ENCODE measurements at places on chromosomes 16 and 17.

DNA sequence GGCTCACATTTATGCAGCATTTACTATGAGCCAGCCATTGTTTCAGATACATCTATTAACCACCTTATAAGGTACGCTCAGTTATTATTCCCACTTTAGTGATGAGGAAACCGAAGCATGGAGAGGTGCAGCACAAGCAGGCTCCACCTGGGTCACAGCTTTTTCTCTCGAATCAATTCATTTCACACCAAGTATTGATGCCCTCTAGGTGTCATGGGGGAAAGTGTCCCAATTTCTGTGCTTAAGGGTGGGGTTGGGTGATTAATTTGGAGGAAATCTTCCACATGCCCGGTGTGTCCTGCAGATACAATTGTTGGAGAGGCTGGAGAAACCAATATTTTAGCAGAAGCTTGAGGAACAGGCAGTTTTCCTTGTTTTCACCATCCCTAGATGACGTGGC, 62.7 kb upstream of the DNAJA2 start:
- DNase-seq = no peak

- no peak for DNase-seq
Observed at GRCh38 chr16:56608876-56609462, 585 bp downstream of the MT2A start.

DNA sequence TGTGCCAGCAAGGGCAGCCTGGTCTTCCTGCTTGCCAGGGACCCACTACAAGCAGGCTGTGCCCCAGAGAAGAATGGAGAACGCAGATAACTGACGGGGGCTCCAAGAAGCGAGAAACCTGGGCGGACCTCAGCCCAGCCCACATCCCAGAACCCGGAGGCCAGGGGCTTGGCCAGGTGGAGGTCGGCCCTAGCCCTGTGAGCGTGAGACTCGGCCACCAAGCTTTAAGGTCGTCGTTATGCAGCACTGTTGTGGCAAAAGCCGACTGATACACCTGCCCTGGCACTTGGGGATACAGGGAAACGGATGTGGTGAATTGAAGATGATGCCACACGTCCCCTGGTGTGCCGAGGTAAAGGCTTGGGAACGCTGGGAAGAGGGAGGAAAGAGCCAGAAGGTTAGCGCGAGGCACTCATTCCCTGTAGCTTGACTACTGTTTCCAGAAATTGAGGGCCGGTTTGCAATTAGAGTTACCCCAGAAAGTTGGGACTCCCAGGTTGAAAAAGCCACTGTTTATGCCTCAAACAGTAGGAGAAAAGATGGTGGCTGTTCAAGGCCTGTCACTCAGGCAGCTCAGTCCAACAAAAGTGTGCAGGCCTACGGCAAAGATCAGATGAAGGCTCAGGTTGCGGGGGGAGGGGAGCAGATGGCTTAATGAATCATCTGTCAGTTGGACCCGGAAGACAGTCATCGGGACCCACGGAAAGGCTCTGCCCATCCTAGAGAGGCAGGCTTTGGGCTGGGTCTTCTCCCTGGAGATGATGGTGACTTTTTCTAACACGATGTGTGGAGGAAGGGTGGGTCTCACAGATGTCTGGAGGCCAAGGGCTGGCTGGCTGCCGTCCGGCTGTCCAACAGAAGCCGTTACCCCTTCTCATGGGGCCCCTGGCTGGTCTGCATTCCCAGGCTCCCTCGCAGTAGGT, 45.6 kb upstream of the BAHCC1 start:
- DNase-seq = no peak

GRCh38 chr17:34719569-34719968, 140.2 kb downstream of the TMEM132E start:
- no peak for DNase-seq

DNA sequence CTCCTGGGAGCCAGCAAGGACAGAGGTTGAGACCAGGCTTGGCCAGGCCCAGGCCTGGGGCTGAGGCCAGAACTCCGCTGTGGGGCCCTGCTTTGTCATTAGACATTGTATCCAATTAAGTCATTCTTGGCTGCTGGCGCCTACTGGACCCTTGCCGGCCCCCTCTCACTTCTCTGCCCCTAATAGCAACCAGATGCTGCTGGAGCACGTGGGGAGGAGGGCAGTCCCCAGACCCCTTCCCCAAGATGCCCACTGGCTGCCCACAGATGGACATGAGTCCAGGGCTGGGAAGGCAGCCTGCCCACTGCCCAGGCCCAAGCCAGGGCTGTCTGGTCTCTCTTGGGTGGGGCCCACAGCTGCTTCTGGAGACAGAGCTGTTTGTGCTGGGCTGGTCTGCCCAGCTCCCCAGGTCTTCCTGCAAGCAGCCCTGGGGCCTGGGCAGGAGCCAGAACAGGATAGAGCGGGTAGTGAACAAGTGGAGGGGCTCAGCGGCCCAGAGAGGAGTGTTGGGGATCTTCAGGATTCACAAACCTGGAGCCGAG, 7.8 kb downstream of the PLXDC1 start:
- no peak for DNase-seq

DNA sequence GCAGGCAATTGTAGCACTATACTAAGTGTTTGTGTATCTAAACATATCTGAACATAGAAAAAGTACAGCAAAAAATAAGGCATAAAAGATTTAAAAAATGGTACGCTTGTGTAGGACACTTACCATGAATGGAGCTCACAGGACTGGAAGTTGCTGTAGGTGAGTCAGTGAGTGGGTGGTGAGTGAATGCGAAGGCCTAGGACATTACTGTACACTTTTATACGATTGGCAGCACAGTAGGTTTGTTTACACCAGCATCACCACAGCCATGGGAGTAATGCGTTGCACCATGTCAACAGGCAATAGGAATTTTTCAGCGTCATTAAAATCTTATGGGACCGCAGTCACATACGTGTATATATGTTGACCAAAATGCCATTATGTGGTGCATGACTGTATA, 45.6 kb downstream of the DNAH9 start:
- DNase-seq = no peak

DNA sequence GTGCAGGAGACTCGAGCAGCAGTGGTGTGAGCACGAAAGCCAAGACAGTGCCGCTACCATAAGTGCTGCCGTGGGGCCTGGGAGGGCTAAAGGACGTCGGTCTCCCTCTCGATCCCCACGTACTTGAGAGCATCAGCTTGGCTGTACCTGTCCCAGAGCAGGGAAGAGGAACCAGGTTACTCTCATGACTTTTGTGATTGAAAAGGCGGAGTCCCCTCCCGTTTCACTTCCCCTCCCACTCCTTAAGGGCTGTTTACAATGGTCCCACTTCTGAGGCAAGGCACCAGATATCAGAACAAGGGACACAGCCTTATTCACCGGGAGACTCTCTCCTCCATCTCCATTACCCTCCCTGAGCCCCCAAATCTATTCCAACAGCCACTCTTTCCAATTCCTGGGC, 20.1 kb downstream of the CNTNAP1 start:
- no peak for DNase-seq

DNA sequence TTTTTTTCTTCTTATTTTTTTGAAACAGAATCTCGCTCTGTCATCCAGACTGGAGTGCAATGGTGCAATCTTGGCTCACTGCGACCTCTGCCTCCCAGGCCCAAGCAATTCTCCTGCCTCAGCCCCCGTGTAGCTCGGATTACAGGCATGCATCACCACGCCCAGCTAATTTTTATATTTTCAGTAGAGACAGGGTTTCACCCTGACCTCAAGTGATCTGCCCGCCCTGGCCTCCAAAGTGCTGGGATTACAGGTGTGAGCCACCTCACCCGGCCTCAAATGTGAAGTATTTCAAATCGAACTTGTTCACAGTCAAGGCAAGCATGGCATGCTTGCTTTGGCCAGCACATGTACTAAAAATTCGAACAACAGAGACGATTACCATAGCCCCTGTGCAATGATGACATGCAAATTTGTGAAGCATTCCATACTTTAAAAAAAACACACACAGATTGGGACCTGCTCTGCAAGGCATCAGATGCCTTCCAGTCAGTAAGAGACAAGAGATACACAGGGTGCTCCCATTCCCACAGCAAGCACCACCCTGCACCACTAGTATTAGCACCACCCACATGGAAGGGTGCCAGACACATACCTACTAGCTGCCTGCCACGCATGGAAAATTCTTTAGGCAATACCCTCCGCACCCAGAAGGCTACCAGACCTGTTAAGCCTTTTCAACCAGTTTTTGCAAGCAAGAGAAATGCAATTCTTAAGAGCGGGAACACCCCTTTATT, 47.2 kb downstream of the ANKRD11 start:
- no peak for DNase-seq

DNA sequence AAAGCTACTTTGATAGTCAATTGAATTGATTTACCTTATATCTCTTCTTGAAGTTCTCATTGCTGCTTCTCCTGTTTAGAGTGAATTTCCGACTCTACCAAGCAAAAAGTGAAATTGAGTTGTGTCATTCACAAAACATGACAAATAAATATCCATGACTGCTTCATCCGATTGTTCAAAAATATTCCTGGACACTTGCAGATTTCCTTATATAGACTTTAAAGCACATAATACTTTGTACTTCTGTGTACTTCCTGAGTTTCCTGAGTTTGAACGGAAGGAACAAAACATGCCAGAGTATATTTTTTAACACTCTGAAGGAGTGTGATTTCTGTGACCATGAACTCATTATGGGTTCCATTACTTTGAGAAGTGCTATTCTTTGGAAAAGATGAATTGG, 20.5 kb upstream of the VAT1L start:
- no peak for DNase-seq

- peak; percentile 68 for DNase-seq
Observed at GRCh38 chr17:77494664-77495435, 354.1 kb downstream of the SEC14L1 start.

DNA sequence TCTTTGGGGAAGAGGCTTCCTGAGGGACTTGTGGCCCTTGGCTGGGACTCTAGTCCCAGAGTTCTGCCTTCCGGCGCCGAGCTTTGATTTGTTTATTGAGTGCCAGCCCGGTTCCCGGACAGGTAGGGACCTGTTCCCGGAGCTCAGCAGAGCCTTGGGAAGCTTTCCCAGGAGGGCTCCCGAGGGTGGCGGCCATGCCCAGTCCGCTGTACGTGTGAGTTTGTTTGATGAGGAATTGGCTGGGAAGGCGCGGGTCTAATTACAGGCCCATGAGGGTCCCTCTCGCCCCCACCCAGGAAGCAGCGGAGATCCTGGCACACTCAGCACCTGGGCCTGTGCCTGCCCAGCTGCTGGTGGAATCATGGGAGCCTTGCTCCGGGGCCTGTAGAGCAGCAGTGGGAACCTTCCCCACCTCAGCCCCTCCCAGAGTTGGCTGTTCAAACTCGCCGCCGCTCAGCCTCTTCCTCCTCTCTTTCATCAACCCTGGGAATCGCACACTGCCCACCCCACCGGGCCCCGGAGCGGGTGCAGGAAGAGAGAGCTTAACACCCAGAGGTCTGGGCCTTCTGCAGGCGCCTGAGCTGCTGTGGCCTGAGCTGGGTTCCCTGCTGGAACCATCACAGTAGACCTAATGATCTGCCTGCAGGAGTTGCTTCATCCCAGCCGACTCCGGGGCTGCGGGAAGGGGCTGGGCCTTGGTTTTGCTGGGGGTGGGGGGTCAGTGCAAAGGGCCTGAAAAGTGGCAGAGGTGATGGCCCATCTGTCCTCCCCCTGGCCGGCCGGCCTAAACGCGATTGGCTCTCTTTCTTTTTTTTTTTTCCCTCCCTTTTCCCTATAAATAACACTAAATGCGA, 313.7 kb downstream of the SEC14L1 start:
- DNase-seq = no peak

GRCh38 chr17:75509528-75510258, 5.6 kb downstream of the CASKIN2 start:
- no peak for DNase-seq

- no peak for DNase-seq
Observed at GRCh38 chr17:35738519-35739133, 7.2 kb downstream of the RASL10B start.

GRCh38 chr17:77209330-77209748, 68.6 kb downstream of the SEC14L1 start:
- no peak for DNase-seq

DNA sequence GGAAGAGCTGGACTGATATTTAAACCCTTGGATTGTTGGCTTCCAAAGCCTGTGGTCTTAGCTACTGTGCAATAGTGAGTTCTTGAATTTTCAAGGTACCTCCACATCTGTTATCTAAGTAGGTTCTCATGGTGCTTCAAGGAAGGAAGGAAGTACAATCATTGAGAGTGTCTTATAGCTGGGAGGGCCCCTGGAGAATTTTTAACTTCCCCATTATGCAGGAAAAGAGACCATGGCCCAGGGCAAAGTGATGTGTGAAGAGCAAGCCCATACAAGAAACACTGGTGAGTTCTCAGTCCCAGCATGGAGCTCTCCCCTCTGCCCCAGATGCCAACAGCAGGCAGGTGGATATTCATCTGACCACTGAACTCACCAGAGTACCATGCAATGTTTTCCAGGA, 169.0 kb upstream of the IRX6 start:
- DNase-seq = no peak

- DNase-seq = no peak
Observed at GRCh38 chr17:1762901-1763898, 1.3 kb downstream of the SERPINF1 start.

DNA sequence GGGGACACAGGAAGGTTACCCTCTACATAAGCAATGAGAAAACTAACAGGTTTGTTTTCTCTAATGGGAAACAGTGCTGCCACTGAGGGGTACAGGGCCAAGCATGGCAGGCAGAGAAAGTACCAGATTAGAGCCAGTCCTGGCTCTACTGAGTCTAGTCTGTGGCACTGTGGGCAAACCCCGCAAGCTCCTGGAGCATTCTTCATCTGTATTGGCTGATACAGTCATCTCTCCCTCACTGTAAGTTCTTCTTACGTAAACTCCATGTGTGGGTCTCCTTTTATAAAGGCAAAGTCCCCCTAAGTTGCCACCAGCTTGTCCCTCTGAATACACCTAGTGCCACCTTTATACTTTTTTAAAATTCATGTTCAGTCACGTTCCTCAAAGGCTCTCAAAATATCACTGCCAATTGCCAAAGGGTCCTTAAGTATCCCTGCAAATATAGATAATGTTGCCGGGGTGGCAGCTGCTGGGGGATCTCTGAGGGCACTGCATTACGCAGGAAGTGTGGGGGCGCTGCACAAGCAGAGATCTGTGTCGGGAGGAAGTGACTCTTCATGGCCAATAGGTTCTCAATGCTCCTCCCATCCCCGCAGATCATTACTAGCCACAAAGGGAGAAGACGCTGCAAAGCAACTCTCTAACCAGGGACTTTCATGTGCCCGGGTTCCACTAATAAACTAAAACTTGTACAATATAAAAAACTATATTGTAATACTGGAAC, 18.8 kb downstream of the XPO6 start:
- peak; percentile 45 for DNase-seq

GRCh38 chr16:83137326-83137781, 510.6 kb downstream of the CDH13 start:
- DNase-seq = no peak

- DNase-seq = no peak
Observed at GRCh38 chr17:1192911-1193699, 13.3 kb upstream of the ABR start.

- no peak for DNase-seq
Observed at GRCh38 chr16:7746941-7747340, 414.3 kb downstream of the RBFOX1 start.

GRCh38 chr17:80698297-80698696, 153.7 kb downstream of the RPTOR start:
- DNase-seq = no peak

GRCh38 chr17:180381-181244, 837 bp downstream of the DOC2B start:
- DNase-seq = no peak

- DNase-seq = no peak
Observed at GRCh38 chr17:51595826-51596398, 335.6 kb downstream of the UTP18 start.
